ELR (cell line): ENCODE measurements at places on chromosomes 1 and 21.

DNA sequence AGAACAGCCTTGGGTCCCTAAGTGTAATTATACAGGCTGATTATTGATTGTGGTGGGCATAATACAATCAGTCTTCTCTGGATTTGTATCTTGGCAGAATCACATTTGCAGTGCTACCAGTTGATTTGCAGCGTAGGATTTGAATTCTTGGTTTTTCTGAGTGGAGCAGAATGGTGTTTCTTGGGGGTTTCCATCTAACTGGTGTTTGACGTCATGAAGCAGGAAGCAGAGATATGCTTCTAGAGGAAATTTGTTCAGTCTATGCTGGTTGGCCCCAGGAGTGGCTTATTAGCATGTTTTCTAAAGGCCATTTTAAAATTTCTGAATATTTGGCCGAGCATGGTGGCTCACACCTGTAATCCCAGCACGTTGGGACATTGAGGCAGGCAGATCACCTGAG, 3.4 kb downstream of the CTTNBP2NL start:
- no peak for DNase-seq

- peak; percentile 66 for DNase-seq
Observed at GRCh38 chr1:91774520-91775203, 111.3 kb downstream of the TGFBR3 start.

DNA sequence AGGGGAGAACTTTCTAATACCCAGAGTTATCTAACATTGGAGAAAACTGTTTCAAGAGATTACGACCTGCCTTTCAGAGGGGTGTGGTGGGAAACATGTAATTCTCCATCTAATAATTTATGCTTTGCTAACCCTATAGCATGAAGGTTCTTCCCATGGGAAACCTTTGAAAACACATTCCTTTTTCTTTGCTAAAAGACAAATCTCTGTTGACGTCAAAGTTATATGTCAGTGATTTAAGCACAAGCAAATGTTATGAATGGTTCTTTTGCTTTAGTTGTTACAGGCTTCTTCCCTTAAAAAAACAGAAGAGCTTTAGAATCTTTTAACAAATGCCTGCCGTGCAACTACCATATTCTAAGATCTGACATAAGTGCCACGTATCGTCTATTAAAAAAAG, 19.2 kb downstream of the FMO2 start:
- no peak for DNase-seq

GRCh38 chr1:89780721-89781120, 40.1 kb upstream of the LRRC8D start:
- DNase-seq = peak; percentile 76

DNA sequence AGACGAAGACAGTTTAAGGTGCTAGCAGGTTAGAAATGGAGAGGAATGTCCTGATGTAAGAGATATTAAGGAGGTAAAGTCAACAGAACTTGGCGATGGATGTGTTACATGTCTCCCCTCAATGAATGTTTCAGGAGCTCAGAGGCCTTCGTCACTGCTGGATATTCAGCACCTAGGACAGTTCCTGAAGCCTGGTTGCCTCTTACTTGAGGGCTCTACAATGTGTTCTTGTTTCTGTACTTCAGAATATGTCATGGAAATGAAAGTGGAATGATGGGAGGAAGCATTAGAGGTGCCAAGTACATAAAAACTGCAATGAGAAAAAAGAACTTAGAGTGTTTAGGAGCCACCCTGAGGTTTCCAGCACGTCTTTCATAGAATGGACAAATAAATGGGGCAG, 17.7 kb downstream of the TNR start:
- DNase-seq = peak; percentile 38

DNA sequence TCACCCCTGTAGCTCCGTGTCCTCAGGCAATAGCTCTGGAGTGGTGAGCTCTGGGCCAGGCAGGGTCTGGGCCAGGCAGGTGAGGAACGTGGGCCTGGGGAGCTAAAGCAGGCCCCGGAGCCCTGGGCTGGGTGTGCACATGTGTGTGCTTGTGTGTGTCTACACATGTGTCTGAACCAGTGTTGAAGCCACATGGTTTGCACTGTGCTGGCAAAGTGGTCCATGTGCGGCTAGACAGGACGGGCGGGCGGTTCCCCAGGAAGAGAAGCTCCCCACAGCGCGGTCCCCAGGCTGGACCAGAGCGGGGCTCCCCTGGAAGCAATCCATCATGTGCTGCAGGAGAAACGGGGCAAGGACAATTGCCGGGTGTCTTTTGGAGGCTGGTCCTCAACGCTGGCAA, 84.2 kb downstream of the PRDM16 start:
- no peak for DNase-seq

DNA sequence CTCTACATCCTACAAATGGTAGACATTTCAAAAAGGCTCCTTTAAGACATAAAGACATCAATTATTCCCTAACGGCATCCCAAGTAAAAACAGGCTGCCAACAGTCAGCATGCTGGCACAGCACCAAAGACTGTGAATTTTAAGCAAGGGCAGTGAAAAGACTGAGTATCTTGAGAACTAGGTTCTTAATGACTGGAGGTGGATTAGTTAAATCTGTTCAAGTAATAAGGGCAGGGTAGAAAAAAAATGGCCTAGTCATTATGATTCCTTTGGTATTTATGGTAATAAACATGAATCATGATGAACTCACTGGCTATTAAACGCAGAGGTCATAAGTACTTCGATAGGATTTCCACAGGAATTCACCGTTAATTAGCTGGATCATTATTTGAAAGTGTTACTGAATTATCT, 75.2 kb downstream of the KIFAP3 start:
- peak; percentile 94 for DNase-seq

- DNase-seq = no peak
Observed at GRCh38 chr1:181347495-181348390, 135.6 kb upstream of the CACNA1E start.

DNA sequence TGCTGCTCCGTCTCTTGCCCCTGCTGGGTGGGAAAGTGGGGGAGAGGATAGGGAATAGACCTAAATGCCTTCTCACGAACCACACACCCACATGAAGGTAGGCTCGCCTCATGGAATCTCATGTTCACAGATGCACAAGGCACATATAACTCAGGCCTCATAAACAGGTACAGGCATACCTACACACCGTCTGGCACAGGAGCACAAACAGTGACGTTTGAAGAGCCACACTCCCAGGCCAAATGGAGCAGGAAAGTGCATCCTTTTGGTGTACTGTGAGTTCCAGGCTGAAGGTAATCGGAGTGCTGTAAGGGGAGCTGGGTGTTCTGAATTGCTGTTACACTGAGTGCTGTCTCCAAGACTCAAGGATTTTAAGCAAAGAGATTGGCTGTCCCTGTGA, 13.1 kb downstream of the UTP11 start:
- no peak for DNase-seq

DNA sequence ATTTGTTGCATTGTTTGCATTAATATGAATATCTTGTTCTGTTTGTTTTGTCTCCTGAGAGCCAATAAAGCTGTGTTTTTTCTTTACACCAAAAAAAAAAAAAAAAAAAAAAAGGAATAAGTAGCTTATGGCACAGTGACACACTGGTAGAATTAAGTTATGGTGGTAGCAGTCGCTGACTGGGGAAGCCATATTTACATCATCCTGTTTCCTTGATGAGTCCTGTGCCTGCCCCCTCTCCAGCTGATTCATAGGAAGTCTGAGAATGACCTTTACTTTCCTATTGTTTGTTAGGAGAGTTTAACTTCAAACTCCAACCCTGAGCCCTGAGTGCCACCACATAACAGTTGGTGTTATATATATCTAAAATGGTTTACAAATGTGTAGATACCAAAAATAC, 62.2 kb downstream of the OBSCN start:
- DNase-seq = peak; percentile 72

DNA sequence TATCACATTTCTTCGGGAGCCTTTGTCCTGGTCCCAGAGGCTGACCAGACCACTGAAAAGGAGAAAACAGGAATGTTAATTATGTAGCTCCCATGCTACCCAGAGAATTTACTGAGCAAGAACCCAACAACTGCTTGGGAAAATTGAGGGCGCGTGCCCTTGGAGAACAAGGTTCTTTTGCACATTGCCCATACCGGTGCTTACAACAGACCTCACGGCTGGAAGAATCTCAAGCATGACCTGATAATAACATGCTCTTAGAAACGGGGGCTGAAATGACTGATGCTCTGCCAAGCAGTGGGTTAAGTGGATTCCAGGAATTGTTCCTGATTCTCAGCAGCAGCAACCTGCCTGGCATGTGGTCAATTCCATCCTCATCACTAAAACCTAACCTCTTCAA, 49.3 kb upstream of the AJAP1 start:
- DNase-seq = no peak

DNA sequence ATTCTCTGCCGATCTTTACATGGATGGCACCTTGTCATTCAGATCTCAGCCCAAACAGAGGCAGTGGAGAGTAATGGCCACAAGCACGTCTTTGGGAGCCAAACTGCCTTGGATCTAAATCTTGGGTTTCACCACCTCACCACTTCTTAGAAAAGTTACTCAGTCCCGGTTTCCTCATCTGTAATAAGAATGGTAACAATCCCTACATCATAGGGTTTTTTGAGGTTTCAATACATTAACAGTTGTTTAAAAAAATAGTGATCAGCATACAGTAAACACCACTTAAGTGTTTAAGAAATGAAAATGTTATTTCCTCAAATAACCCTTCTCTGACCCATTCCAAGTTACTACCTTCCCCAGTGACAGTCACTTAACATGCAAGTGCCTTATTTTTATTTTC, 38.5 kb upstream of the KCNA3 start:
- DNase-seq = no peak

GRCh38 chr1:29356663-29357062, 120.3 kb downstream of the PTPRU start:
- no peak for DNase-seq

DNA sequence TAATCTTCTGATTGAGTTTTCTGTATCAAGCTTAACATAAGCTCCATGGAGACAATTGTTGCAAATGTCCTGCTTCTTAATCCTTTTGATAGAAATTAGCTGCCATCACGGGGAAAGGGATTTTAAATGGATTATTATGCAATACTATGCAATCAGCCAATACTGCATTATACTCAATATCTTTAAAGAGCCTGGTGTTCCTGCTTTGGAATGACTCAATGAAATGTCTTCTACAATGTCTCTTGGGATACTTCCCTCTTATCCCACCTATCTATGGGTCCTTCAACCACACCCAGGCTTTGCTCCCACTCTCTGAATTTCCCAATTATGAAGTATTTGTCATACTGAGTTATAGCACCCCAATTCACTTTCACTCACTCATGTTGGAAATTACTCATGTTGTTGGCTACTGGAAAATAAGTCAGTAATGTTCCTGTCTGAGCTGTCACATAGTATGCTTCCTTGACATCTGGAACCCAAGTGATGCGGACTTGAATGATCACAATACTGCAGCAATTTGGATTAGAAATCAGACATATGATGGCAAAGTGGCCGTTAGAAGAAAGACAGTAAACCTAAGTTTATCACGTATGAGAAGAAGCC, 85.0 kb downstream of the TPR start:
- DNase-seq = no peak

- no peak for DNase-seq
Observed at GRCh38 chr1:173020138-173020750, 30.5 kb downstream of the TNFSF18 start.

- no peak for DNase-seq
Observed at GRCh38 chr1:192846950-192847349, 38.1 kb downstream of the RGS2 start.

DNA sequence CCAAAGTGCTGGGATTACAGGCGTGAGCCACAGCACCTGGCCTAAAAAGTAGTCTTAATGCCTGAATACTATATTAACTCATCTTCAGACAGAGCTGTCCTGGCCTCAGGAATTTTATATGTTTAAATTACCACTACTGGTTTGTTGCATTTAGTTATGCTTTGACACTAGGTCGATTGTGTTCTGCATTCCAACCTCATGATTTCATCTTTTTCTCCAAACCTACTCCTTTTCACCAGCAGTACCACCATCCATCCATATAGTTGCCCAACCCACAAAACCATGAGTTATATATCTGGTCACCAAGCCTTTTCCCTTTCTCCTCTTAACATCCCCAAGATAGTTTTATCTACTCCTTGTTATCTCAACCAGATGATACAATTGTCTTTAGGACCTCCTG, 22.6 kb downstream of the FMO5 start:
- DNase-seq = peak; percentile 20

- no peak for DNase-seq
Observed at GRCh38 chr1:30232288-30232899, 491.0 kb downstream of the MATN1 start.

GRCh38 chr1:47554901-47555300, 117.1 kb downstream of the FOXD2 start:
- DNase-seq = peak; percentile 27

GRCh38 chr1:200901350-200901749, 6.7 kb downstream of the INAVA start:
- no peak for DNase-seq

DNA sequence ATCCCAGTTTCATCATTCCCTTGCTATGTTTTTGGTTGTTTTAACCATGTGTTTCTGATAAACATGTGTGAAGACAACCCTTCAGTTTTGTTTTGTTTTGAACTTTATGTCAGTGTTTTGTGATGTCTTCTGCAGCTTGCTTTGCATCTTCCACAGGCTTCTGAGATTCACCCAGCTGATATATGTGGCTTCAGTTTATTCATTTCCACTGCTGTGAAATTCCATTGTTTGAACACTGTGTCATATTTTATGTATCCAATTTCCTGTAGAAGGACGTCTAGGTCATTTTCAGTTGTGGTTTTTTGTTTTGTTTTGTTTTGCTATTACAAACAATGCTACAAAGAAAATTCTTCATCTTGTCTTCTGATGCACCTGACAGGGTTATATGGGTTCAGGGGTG, 27.2 kb upstream of the SLC26A9 start:
- peak; percentile 47 for DNase-seq

GRCh38 chr1:225896937-225897549, 8.1 kb upstream of the LEFTY1 start:
- DNase-seq = peak; percentile 38

DNA sequence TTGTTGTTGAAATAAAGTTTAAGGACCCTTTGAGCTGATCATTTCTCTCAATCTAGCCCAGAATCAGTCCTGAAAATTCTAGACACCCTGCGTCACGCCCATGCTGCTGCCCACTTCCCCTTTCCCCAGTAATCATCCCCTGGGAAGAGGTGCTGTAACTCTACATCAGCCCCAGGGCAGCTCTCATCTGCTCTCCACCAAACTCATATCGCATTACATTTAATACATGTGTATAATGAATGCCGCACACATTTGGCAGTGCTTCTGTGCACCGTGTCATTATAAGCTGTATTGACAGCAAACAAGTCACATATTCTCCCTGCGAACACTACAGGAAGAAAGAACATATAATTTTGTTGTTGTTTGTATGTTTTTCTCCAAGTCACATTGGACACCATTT, 539.7 kb upstream of the DAB1 start:
- no peak for DNase-seq
